Activated CD4-positive, alpha-beta T cell treated with anti-CD3 and anti-CD28 coated beads for 48 hours (primary cell): ENCODE measurements at places on chromosomes 16 and 17.

- DNase-seq, result no peak
These were observed 151.1 kb downstream of the KCNJ18 start for GRCh38 chr17:21843318-21843865.

- no peak for DNase-seq
These were observed 7.0 kb upstream of the ANKRD40CL start for GRCh38 chr17:50774225-50774803.

- peak; percentile 67 for DNase-seq
These were observed 119.2 kb downstream of the RPTOR start for GRCh38 chr17:80663781-80664206.

GRCh38 chr16:60060731-60061130 lies 1326.6 kb upstream of the GOT2 start:
- DNase-seq, result no peak

DNA sequence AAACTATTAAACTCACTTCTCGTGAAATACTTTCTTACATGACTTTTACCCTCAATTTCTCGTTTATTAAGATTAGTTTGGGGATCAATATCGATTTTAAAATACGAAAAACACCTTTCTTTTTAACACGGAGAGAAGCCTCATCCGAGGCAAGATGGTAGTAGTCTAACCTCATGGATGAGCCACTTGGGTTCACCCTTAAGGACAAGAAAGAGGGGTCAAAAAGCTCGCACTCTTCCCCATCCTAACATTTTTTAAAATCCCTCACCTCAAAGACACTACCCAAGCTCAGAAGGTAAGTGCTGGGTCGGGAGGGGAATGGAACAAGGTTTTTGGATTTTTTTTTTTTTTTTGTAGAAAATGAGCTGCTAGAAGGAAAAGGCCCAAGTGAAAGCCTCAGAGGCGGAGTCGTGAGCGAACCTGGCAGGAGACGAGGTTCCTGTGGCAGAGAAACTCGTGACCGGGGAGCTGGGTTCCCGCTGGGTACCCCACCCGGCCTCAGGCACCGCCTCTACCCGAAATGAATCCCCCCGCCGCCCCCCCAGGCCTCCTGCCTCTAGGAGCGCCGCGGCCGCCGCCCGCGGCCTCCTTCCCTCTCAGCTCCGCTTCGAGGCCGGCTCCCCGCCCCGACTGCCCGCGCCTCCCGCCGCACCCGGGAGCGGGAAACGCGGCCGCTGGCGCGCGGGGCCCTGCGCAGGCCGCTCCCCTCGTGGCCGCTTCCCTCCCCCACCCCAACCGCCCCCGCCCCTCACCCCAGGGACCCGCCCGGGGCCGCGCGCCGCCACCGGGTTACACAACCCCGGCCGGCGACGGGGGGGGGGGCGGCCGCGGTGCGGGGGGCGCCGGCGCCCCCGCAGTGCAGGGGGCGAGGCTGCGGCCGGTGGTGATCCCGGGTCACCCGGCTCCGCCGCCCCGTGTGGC lies 1.6 kb downstream of the NUFIP2 start:
- peak; percentile 66 for DNase-seq

DNA sequence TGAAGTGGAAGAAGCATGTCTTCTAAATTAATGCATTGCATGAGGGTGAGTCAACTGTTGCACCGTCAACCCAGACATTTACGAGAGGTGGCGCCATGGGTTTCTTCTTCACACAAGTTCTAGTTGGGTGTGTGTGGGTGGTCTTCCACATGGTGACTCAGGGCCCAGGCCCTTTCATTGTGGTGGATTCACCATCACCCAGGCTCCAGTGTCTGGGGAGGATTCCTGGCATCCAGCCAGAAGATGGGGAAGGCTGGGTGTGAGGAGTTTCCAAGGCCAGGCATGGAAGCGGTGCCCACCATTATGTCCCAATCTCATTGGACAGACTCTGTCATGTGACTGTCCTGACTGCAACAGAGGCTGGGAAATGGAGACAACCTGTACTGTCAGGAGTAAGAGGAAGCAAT lies 21.4 kb upstream of the JPH3 start:
- DNase-seq, result peak; percentile 48

DNA sequence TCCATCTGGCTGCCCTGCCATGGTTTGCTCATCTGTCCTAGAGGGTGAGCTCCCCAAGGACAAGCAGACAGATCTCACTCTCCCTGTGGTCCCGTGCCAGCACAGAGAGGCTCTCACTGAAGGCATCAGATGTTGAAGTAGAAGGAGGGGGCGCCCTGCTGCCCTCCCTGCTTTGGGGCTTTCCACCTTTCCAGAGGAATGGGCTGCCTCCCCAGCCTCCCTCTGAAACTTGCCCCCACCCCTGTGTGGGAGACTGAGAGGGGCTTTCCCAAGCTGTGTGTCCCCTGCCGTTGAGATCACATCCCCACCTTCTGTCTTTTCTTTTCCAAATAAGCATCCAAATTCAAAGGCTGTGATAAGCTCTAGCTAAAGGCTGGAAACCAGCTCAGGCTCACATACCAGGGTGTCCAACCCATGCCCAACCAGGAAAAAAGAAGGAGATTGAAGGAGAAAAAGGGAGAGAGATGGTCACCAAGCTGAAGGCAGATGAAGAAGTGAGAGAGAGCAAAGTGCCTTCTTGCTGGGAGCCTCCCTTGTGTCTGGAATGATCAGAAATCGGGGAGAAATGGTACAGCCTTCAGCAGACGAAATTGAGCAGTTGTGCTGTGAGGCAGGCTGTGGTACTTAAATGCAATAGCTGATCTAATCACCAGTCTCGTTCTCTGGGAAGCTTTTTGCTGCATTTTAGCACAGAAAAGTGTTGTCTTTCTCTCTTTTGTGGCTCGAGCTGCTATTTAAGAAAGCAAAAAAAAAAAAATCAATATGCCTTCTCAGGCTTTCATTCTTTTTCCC lies 145.9 kb upstream of the LHX1 start:
- DNase-seq, result no peak
